ENCODE measurements at places on chromosomes 7 and 10.

DNA sequence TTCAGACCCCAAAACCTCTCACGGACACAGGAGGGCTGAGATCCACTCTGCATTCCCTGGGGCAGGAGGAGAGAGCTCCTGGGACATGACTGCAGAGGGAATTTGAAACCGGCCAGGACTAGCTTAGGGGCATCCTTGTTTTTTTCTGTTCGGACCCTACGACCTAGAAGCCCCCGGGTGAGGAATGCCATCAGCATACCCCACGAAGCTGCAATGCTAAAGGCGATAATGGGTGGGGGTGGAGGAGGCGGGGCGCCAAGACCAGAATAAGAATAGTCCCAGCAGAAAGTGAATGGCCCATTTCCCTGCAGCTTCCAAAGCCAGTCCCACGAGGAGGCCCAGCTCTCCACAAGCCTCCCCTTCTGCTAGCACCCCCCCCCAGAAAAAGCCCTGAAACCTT is 4.0 kb downstream of the PDGFA start:
- DNase-seq = no peak

DNA sequence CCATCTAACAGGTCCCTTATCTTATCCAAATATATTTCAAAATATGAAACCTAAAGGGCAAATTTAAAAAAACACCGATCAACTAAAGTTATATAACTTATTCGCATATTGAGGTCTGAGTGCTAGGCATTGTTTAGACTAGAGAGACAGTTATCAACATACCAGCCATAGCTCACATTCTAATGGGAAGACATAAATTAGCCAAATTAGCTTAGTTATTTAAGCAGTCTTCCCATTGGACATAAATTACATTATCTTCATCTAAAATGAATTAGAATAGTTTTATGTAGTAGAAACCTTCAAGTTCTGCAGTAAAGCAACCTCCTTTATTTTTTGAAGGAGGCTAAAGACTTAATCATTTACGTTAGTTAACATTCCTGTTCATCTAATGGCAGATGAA is 17.4 kb downstream of the KIF5B start:
- DNase-seq = no peak

- DNase-seq = no peak
These were observed 1.8 kb downstream of the GDI2 start for GRCh38 chr10:5811387-5811821.

- no peak for DNase-seq
These were observed 153.1 kb downstream of the CDK14 start for GRCh38 chr7:90749262-90749661.

DNA sequence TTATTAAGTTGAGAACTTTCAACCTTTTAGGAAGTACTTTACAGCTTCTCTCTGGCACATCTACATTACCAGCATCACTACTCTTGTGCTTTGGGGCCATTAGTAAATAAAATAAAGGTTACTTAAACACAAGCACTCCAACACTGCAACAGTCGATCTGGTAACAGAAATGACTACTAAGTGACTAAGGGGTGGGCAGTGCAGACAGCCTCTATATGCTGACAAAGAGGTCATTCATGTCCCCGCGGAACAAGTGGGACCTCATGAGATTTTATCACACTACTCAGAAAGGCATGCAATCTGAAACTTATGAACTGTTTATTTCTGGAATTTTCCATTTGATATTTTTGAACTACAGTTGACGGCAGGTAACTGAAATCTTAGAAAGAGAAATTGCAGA is 111.3 kb upstream of the DNAJB12 start:
- DNase-seq = no peak

DNA sequence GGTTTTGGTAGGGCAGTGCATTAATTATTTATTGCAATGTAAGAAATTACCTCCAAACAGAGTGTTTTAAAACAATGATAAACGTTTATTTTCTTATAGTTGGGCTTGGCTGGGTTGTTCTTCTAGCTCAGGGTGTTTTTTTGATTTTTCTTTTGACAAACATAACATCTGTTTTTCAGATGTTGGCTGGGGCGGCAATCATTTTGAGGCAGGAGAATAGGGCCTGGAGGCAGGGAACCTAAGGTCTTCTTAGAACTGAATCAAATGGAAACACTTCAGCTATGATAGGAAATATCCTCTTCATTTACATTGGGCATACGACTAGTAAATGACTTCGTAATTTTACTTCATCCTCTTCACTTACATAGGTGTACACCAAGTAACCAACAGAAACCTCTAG is 47.4 kb upstream of the NAMPT start:
- DNase-seq = no peak

- no peak for DNase-seq
These were observed 467.1 kb upstream of the STEAP1 start for GRCh38 chr7:89687211-89687610.

DNA sequence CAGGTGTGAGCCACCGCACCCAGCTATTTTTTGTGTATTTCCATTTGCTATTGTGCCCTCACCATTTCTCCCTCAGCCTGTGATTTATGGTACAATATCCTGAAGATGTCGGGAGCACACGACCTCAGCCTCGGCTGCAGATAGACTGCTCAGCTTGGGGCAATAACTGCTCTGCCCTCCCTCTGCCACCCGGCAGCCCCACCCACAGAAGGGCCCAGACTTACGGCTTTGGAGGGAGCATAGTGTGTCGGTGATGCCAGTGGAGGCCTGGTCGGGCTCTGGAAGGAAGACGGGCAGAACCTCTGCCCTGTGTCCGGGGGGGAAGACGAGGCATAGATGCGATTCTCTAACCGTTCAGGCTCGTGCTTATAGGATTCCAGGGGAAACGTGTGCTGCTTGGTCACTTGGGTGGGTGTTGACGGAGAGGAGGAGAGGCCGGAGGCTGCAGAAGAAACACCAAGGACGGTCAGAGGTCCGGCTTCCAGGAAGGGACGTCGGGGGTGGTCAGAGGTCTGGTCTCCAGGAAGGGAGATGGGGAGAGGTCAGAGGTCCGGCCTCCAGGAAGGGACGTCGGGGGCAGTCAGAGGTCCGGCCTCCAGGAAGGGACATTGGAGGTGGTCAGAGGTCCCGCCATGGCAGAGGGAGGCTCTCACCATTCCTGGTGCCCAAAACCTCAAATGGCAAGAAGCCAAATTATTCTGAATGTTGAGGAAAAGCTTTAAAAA is 155.7 kb upstream of the RHEB start:
- no peak for DNase-seq

DNA sequence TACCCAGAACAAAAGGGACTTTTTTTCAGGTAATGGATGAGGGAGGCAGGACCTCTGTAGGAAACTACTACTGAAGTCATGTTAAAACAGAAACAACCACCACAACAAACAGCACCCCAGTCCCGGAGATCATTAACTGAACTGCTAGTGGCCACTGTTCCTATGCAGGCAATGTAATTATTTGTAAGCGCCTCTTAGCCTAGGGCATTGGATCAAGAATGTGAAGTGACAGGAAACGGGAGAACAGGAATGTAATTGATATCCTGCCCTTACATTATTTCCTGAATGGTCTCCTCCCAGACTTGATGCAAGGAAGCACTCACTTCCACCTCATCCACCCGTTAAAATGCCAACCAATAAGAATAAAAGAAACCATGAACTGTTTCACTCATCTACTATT is 16.7 kb upstream of the GAD2 start:
- DNase-seq = no peak

DNA sequence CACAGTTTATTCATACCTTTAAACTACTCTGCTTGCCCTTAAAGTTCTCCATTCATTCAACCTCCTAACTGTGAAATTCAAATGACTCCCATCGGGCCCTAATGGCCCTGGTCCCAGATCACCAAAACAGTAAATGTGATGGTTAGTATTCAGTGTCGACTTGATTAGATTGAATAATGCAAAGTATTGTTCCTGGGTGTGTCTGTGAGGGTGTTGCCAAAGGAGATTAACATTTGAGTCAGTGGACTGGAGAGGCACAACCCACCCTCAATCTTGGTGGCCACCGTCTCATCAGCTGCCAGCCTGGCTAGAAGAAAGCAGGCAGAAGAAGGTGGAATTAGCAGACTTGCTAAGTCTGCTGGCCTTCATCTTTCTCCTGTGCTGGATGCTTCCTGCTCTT is 80.1 kb upstream of the PLXNA4 start:
- no peak for DNase-seq

DNA sequence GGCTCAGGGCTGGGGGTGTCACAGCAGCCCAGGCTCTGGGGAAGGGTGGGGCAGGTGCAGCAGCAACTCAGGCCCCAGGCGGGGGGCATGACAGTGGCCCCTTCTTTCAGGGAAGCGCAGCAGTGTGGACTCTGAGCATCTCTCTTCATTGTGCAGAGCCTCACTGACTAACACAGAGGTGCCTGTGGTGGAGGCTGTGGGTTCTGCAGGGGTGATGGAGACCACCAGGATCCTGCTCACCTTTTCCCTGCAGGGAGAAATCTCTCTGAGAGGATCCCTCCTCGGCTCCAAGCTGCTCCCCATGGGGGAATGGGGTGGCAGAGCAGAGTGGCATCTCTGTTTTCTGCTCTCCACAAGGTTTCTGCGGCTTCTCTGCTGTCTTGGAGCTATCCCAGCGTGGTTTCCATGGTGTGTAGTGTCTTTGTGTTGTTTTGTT is 37.8 kb upstream of the SHH start:
- DNase-seq = no peak

GRCh38 chr7:67413670-67414069 is 417.0 kb downstream of the TYW1 start:
- DNase-seq = no peak

- DNase-seq = no peak
These were observed 12.4 kb downstream of the KLF6 start for GRCh38 chr10:3772361-3773171.

DNA sequence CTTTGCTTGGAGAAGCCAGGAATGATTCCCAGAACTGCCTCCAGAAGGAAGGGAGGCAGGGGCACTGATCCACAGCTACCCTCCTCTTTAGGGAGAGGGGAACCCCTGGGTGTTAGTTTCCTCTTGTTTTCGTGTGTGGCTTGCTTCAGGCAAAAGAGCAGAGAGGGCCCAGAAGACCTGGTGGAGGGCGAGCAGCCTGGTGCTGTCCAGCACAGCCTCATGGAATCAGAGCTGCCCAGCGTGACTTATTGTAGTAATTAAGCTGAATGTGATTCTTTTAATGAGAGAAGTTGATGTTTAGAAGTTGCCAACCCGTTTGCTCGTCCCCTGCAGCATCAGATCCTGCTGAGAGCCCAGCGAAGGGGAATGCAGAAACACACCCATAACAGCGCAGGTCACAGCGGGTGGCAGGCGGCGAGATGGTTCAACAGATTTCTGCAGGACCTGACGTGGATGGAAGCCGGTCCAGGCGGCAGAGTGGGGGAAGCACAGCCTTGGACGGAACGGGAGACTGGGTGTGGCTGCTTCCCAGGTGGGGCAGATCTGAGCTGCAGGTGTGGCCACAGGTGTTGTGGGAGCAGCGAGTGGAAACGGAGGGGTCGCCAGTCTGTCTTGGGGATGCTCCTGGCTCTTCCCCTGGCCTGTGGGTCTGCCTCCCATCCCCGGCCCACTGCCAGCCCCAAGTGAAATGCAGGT is 53.7 kb upstream of the SHH start:
- DNase-seq = no peak
